ENCODE measurements at places on chromosomes 5 and 9.
A peak's percentile ranks its signal among the peaks of the same experiment; 100 is the strongest.

GRCh38 chr5:127513408-127513970 lies 4.0 kb upstream of the PRRC1 start:
- no peak for ATAC-seq

GRCh38 chr9:127796852-127797370 lies 5.8 kb upstream of the FPGS start:
- peak; percentile 43 for ATAC-seq

GRCh38 chr9:109512170-109512756 lies 14.2 kb upstream of the PTPN3 start:
- no peak for ATAC-seq

DNA sequence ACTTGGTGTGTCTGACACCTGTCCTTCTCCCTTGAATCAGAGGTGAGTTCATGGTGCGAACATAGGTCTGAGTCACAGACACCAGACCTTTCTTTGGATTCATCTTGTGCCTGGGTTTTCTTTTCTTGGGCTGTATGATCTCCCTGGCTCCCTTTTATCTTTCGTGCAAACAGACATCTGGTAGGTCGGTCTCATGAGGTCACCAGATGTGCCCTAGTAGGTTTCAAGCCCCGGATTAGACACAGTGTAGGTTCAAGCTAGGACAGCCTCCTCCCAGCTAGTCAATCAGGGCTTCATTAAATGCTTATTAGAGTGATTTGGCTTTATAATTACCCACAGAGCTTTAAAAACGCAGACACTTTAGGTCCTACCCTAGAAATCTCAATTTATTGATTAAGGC lies 106.0 kb upstream of the MYO10 start:
- ATAC-seq: no peak

GRCh38 chr9:130694205-130694604 lies 625 bp downstream of the EXOSC2 start:
- peak; percentile 29 for ATAC-seq

Measured in activated T-helper 17 cell treated with anti-CD3 and anti-CD28 coated beads, Interleukin-2, amount 50 U/mL, for 72 hours (primary cell).